ENCODE measurements at places on chromosomes 3 and 15.

- DNase-seq: no peak
These were observed 12.5 kb downstream of the ST3GAL6 start for GRCh38 chr3:98775459-98776139.

DNA sequence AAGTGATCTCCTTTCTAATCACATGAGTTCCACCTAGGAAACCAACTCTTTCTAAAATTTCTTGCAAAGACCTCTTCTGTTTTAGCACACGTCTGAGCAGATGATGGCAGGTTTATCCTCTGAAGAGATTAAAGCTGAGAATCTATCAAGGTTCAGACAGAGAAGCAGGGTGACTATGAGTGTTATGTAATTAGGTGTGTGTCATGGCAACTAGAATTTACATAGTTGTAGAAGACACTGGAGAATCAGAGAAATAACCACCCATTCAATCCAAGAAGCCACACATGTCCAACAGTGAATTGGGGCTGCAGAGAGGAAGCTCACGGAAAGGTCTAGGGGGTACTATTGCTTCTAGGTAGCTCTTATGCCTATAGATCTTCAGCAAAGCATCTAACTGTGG lies 600.5 kb downstream of the PYDC2 start:
- no peak for DNase-seq

DNA sequence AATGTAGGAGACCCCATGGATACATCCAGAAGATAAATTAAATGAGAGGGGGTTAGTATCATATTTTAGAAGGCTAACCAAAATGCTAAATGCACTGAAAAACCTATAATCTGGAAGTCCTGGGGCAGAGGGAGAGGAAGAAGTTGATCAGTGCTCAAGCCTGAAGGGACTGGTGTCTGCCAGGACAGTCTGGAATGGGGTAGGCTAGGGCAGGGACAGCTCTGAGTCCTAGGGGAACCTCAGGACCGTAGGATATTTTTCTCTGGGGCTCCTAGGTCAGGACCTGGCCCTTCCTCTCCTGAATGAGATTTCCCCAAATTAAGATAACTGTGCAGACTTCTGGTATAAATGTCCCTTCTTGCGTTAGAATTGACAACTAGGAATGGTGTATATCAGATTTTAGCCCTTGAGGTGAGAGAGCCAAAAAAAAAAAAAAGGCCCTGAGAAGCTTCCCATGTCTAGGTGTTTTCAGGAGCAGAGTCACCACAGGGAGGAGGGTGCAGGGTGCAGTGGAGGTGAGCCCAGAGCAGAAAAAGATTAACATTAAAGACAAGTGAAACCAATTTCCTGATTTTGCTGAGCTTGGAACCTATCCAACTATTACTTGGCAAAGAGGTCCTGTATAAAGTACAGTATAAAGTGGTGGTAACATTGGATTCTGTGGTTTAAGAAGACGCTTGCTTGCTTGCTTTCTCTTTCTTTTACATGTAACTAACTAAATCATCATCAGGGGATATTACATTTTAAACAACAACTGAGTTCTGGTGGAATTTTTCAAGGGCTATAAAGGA lies 63.5 kb downstream of the HACD2 start:
- DNase-seq: no peak

GRCh38 chr3:39587113-39587512 lies 119.6 kb downstream of the MOBP start:
- no peak for DNase-seq

DNA sequence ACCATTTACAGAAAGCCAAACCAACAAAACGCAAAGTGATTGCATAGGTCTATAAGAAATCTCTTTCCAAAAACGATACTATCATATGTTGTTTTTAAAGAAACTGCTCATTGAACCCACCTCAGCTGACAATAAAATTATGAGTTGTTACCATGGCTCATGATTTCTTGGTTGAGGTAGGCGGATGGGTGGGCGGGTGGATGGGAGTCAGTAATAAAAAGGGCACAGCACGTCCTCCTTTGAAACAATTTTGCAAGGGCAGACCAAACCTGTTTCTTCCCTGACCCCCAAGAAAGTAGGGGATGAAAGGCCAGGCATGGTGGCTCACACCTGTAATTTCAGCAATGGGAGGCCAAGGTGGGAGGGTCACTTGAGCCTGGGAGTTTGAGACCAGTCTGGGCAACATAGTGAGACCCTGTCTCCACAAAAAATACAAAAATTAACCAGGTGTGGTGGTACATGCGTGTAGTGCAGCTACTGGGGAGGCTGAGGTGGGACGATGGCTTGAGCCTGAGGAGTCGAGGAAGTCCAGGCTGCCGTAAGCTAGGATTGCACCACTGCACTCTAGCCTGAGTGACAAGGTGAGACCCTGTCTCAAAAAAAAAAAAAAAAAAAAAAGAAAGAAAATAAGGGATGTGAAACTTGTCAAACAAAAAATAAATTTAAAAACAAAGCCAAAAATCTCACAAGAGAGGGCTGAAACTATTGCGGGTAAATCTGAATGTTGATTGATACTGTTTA lies 2.1 kb downstream of the ABHD10 start:
- DNase-seq: peak; percentile 40

DNA sequence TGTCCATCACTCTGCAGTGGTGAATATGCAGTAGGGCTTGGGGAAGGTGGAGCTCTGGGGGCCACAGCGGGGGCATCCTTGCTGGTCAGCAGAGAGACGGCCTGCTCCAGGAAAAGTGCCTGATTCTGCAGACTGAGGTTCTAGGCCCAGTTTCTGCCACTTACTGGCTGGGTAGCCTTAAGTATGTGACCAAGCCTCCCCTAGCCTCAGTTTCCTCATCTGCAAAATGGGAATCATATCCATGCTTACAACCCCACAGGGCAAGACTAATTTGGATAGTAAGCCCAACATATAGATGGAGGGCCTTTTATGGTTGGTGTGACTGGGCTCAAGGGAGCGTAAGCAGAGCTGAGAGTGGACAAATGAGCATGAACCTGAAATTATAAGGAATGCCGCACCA lies 60.8 kb downstream of the OXNAD1 start:
- DNase-seq: no peak

GRCh38 chr3:171261487-171261886 lies 198.7 kb downstream of the TNIK start:
- DNase-seq: no peak

GRCh38 chr3:10999221-11000107 lies 6.9 kb downstream of the SLC6A1 start:
- no peak for DNase-seq

GRCh38 chr3:37627951-37628620 lies 233.6 kb upstream of the CTDSPL start:
- DNase-seq: no peak

DNA sequence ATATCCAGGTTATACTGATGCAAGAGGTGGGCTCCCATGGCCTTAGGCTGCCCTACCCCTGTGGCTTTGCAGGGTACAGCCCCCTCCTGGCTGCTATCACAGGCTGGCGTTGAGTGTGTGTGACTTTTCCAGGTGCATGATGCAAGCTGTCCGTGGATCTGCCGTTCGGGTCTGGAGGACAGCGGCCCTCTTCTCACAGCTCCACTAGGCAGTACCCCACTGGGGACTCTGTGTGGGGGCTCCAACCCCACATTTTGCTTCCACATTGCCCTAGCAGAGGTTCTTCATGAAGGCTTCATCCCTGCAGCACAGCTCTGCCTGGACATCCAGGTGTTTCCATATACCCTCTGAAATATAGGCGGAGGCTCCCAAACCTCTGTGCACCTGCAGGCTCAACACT lies 339.6 kb upstream of the ARL6 start:
- no peak for DNase-seq

DNA sequence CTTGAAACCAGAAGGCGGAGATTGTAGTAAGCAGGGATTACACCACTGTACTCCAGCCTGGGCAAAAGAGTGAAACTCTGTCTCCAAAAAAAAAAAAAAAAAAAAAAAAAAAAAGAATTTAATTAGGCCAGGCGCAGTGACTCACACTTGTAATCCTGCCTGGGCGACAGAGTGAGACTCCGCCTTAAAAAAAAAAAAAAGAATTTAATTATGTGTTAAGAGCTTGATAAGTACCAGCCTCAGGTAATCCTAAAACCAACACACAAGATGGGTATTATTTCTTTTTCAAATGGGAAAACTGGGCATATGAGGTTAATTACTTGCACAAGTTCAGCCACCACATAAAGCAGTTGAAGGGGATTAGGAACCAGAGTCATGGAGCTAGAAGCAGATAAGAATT lies 49.0 kb downstream of the PBRM1 start:
- no peak for DNase-seq

DNA sequence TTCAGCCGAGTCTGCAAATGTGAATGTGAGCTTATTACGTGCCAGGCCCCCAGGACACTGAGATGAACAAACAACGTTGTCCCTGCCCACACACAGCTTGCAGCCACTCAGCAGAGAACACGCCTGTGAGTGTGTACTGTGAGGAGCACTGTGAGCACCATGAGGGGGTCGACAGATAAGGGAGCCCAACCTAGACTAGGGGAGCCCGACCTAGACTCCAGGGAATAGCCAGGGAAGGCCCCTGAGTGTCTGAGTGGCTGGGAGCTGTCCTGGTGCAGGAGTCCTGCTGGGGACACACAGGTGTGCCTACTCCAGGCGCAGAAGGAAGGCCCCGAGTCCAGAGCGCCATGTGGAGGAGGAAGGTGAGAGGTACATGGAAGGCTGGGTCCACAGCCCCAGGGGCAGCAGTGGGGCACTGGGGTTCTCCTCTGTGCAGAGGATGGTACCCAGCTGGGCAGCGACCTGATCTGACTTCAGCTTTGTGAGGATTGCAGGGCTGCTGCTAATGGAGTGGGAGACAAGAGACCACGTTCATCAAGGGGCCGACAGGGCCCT lies 36.5 kb downstream of the MGLL start:
- no peak for DNase-seq

DNA sequence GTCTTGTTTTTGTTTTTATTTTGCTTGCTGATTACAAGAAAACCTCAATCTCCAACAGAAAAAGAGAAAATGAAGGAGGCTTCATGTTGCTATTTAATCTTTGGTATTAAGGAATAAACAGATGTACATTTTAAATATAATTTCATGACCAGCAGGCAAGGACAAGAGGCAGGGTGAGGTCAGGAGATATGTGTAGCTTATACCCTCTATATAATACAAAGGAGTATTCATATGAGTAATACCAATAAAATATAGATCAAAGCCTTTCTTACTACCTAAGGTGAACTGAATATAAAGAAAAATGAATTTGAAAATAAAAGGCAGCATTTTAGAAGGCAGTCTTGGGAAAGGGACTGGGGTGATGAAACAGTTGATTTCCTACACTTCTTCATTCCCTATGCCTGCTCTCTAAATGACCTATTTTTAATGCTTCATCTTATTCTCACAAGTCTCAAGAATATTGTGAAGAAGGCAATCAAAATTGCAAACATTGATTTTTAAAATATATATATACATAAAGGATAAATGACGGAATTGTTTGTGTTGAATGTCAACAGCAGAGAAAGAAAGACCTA lies 8.6 kb upstream of the CBLB start:
- DNase-seq: no peak

- peak; percentile 33 for DNase-seq
These were observed 40.2 kb downstream of the IDH2 start for GRCh38 chr15:90062023-90062442.

- no peak for DNase-seq
These were observed 10.7 kb downstream of the CCDC32 start for GRCh38 chr15:40554161-40554525.

DNA sequence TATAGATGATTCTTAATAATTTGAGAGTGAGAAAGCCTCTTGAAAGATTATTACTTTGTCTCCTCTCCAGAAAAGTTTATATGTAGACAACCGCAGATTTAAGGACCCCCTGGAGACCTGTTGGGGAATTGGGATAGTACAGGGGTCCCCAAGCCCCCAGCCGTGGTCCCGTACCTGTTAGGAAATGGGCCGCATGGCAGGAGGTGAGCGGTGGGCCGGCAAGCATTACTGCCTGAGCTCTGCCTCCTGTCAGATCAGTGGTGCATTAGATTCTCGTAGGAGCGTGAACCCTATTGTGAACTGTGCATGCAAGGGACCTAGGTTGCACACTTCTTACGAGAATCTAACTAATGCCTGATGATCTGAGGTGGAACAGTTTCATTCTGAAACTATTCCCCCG lies 78.3 kb downstream of the PFN2 start:
- no peak for DNase-seq

DNA sequence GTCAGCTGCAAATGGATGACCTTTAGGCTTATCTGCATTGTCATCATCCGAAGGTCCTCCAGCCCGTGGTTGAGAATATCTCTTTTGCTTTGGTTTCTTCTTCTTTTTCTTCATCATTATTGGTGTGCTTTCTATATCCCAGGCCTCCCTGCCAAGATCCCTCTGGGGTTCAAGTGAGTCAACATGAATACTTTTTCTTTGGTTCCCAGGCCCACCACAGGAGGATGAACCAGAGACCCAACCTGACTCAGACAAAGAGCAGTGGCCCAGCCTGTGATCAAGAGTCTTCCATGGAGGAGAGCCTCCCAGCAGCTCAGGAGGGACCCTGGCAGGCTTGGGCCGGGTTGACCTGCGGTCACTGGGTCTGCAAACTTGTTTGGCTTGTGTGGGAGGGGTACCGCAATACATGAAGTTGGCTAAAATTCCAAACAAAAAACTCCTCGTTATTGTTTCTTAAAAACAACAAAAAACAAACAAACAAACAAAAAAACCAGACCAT lies 104.2 kb downstream of the MAP4 start:
- DNase-seq: no peak
